ENCODE measurements at places on chromosomes 1 and 21.

GRCh38 chr1:10819198-10819901, 22.9 kb upstream of the CASZ1 start:
- DNase-seq, result no peak

DNA sequence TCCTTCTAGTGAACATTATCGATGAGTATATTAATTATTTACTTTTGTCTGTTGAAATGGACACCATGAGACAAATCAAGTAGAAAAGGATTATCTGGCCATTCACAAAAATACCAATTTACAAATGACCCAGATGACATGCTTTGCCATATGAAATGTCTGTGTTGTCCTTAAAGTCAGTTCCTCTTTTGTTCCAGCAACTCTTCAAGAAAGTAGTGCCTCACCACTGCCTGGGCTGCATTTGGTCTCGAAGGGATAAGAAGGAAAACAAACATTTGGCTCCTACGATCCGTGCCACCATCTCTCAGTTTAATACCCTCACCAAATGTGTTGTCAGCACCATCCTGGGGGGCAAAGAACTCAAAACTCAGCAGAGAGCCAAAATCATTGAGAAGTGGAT, 79.6 kb downstream of the RGL1 start:
- DNase-seq, result no peak

- DNase-seq, result no peak
Observed at GRCh38 chr1:8818325-8818775, 910 bp upstream of the RERE start.

- no peak for DNase-seq
Observed at GRCh38 chr1:210650403-210650802, 321.7 kb downstream of the HHAT start.

GRCh38 chr21:39658066-39658465, 45.3 kb downstream of the B3GALT5 start:
- DNase-seq, result no peak

GRCh38 chr1:161388639-161389038, 21.0 kb upstream of the CFAP126 start:
- DNase-seq, result no peak

- DNase-seq, result no peak
Observed at GRCh38 chr1:119683893-119684292, 27.8 kb upstream of the PHGDH start.

GRCh38 chr1:156533568-156534220, 33.1 kb upstream of the MEF2D start:
- DNase-seq, result no peak

- DNase-seq, result no peak
Observed at GRCh38 chr1:100506217-100506616, 31.7 kb upstream of the GPR88 start.

- DNase-seq, result no peak
Observed at GRCh38 chr21:28066596-28067387, 925.9 kb downstream of the LTN1 start.

GRCh38 chr21:37945036-37945435, 28.8 kb upstream of the KCNJ6 start:
- no peak for DNase-seq

DNA sequence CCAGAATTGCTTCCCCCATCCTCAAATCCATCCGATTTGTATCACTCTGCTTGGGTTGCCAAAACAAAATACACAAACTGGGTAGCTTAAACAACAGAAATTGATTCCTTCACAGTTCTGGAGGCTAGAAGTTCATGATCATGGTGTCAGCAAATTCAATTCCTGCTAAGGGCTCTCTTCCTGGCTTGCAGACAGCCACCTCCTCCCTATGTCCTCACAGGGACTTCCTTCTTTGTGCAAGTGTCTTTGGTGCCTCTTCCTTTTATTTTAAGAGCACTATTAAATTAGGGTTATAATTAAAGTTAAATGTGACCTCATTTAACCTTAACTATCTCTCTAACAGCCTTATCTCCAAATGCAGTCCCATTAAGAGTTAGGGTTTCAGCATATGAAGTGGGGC, 112.8 kb downstream of the PLPP3 start:
- DNase-seq, result no peak

- no peak for DNase-seq
Observed at GRCh38 chr1:46517010-46517600, 27.5 kb downstream of the DMBX1 start.

- DNase-seq, result no peak
Observed at GRCh38 chr1:165928075-165928731, 100.8 kb downstream of the UCK2 start.

- no peak for DNase-seq
Observed at GRCh38 chr1:51660580-51660979, 43.7 kb downstream of the OSBPL9 start.

GRCh38 chr1:151593730-151594129, 18.1 kb upstream of the SNX27 start:
- DNase-seq, result no peak

- DNase-seq, result no peak
Observed at GRCh38 chr1:153261281-153262069, 2.0 kb downstream of the LORICRIN start.

DNA sequence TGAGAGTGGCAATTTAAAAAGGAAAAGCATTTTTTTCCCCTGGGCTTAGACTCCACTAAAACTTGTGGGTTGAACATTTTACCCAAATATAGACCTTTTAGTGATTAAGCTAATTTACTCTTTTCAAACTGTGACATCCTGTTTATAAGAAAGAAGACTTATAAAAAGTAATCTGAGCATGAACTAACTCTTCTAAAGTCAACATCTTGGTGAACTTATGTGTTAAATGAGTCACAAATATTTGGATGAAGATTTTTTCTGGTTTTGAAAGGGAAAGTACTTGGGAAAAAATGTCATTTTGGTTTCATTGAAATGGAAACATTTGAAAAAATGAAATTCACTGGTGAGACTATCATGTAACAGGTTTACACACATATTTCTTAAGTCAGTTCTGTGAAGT, 109.8 kb downstream of the KCNK2 start:
- DNase-seq, result no peak

DNA sequence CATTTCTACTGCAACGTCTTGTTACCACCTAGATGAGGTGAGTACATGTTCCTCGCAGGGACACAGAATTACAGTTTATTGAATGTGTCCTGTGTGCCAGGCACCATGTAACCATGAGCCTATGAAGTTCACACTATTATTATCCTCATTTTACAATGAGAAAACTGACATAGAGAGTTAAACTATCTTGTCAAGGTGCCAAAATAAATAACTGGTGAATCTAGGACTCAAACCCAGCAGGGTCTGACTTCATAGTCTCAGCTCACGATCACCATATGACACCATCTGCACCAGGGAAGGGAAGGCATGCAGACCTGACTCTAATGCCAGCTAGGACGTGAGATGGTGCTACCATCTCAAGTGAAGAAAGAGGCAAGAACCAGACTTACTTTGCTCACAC, 2.4 kb downstream of the SELE start:
- no peak for DNase-seq

- no peak for DNase-seq
Observed at GRCh38 chr1:47181095-47181954, 8.5 kb downstream of the PDZK1IP1 start.

- DNase-seq, result no peak
Observed at GRCh38 chr1:243269461-243269801, 13.6 kb downstream of the SDCCAG8 start.

DNA sequence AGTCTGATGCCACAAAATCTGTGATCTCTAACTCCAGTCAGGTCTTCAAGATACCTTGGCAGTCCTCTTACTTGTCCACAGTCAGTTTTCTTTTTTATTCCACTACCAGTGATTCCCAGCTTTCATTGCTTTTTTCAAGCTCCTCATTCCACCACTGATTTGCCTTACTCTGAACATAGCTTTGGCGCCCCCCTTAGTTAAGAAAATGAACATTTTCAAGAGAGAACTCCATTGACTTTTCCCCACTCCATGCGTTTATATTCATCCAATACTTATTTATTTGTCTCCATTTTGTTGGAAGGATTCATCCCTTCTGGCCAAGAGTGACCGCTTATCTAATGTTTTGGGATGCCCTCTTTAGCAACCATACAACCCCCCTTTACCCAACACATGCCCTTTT, 33.9 kb upstream of the IPO9 start:
- no peak for DNase-seq

GRCh38 chr1:93704052-93704451, 22.4 kb upstream of the BCAR3 start:
- DNase-seq, result no peak

DNA sequence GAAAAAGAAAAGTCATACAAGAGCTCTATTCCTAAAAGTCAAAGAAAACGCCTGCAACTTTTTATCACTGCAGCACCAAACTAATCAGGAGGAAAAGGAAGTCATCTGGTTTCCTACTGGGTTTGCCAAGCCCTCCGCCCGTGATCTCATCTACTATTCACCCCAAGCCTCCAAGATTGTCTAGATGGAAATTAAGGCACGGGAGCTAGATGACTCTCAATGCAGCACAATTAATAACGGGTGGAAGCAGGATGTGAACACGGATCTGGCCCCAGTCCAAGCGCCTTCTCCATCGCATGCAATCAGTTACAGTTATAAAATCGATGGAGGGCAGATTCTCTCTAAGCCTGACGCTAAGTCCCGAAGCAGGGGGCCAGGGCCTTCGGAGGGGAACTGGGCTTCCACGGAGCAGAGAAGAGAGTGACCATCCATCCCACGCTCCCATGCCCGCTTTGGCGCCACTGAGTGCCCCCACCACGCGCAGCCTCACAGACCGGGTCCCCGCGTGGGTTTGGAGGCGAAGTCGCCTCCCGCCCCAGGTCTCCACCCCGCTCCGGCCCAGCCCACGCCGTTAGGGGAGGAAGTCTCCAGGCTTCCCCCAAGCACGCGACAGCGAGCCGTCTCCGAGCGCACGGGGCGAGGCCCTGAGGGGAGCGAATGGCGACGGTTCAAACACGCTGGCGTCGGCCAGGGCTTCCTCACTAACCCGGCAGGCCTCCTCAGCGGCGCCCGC, 1.8 kb downstream of the HSF2BP start:
- DNase-seq, result no peak

DNA sequence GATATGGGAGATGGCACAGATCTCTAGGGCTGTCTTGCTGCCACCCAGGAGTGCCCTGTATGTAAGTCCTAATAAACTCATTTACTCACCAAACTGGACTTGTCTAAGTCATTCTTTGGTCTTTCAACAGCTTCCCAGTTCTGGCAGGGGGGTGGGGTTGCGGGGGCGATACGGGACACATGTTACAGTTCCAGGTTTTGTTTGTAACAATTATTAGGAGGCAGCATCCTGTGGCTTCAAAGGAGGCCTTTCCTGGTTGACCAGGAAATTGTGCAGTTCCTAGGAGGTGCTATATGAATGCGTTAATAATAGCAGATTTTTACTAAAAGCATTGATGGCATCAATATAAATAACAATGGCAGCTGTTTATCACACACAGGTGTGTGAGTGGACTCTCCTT, 42.7 kb upstream of the TRIM45 start:
- DNase-seq, result no peak

GRCh38 chr1:41455479-41456332, 28.8 kb downstream of the EDN2 start:
- DNase-seq, result no peak

DNA sequence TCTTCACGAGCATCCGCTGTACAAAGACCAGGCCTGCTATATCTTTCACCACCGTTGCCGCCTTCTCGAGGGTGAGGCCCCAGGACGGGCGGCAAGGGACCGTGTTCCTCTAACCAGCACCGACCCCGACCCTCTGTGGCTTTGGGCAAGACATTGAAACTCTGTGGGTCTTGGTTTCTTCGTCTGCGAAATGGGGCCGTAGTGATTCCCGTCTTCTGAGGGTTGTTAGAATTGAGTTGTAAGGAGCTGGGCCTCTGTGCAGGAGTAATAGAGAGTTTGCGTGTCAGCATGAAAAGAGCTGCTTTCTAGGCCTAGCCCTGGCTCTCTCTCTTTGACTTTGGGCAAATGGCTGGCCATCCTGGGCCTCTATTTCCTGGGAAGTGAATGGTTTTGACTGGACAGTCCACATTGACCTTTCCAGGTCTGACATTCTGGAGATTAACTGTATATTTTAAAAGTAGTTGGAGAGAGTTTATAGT, 591 bp downstream of the MRPL37 start:
- DNase-seq, result no peak

DNA sequence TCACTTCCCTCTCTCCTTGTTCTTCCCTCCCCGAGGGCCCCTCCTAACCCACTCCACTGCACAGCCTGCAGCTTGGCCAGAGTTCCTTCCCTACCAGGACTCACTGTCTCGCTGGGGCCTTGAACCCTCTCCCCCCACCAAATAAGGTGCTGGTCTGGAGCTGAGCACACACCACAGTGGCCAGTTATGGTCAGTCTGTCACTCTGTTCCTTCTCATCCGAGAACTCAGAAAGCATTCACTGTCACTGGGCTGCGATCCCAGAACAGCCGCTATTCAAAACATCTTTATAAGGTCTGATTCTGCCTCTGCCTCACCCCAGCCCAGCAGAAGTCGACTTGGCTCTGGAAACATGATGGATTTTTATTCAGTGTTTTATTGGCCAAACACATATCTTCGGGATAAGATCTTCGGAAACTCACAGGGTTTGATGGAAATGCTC, 19.8 kb upstream of the LBR start:
- no peak for DNase-seq

DNA sequence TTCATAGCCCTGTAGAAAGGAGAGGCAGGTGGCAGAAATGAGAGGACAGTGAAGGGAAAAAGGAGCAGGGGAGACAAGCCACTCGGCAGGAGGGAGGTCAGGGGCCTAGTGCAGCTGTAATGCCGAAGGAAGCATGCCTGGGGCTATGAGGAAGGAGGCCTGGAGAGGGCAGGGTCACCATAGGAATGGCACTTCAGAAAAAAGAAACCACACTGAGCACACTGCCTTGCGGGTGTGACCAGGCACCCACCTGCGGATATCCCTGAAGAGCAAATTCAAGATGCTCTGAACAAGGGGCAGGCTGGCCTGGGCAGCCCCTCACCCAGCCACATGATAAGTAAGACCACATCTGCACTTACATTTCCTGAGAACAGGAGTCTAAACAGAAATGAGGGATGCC, 104.7 kb downstream of the JAK1 start:
- no peak for DNase-seq

DNA sequence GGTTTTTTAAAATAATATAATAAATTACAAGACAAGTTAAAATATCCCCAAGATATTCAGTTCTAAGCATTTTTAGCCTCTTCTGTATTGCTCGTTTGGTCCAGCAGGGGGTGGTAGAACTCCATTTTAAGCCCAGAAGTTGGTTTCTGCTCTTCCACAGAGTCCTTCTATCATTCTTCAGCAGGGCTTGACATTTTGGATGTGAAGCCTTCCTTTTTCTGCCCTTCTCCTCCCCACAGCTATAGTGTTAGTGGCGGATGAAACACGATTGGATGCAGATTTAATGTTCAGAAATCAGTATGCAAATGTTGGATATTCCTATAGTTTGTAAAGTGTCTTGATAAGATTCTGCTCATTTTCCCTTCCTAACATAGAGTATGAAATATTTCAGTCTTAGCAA, 1.4 kb downstream of the NCAM2 start:
- DNase-seq, result peak; percentile 50
